ENCODE measurements at places on chromosomes 2 and 18. TPM values are rescaled to one million over a fixed set of nuclear protein-coding genes. Genes with fewer than 3 reads are reported as not detected.
A peak's percentile ranks its signal among the peaks of the same experiment; 100 is the strongest.

GRCh38 chr2:65319072-65319673 lies 91.5 kb downstream of the ACTR2 start:
- no peak for DNase-seq

The ASB18 gene
- total RNA-seq, result not detected

GRCh38 chr2:226208726-226209125 lies 590.9 kb downstream of the IRS1 start:
- no peak for DNase-seq

GRCh38 chr2:100903534-100904258 lies 83.8 kb downstream of the NPAS2 start:
- no peak for DNase-seq

GRCh38 chr18:32255570-32255969 lies 65.7 kb downstream of the MEP1B start:
- no peak for DNase-seq

- DNase-seq, result no peak
Observed at GRCh38 chr2:188414869-188415753, 123.4 kb downstream of the GULP1 start.

DNA sequence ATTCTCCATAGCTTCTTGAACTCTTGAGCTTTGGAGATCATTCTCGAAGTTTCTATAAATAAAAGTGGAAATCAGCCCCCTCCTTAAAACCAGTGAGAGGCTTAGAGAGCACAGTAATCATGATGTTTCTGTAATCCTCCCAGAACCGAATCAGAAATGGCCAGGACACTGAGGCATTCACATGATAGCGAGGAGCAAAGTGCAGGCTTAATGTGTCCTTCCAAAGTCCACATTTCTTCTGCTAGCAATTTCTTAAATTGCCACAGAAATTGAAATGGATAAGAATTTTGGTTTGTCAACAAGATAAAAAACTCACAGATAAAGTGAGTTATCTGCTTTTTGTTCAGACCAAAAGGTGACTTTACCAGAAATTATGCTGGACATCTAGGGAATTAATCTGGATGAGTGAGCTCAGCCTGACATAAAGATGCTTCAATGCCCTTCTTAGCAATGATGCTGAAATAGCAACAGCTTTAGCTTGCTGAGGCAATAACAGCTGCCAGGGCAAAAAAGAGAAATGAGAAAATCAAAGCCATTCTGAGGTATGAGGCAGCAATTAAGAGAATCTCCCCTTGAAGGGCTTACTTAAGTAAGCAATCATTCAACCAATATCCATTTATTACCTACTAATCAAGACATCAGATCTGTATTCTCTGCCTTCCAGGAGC lies 82.4 kb upstream of the PHLPP1 start:
- DNase-seq, result no peak

The HEATR5B gene
- 15.2 TPM for total RNA-seq

The SERPINB4 gene
- not detected for total RNA-seq

The MC2R gene
- not detected for total RNA-seq

The IL18RAP gene
- total RNA-seq, result 7.4 TPM

DNA sequence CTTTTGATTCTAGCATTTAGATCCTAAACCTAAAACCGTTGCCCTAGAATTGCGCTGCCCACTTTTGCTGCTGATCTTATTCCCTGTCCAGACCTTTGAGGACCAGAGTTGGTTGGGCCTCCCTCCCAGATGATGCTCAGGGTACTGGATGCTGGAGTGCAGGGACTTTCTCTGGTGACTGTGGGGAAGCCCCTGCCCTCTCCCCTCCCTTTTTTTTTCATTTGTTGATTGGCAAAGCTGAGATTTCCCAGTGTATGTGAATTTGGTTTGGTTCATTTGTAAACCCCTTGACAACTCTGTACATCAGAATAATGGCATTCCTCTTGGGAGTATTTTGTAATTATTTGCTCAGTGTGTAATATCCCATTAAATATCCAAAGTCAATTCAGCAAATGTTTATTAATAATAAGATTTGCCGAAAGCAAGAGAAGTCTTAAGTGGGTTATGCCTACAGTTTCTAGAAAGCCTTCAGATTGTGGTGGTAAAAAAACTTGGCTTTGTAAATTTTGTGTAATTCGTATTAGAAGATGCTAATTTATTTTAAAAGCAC lies 28.3 kb downstream of the RAB31 start:
- DNase-seq, result no peak

GRCh38 chr2:174573621-174574081 lies 24.0 kb downstream of the WIPF1 start:
- peak; percentile 64 for DNase-seq

GRCh38 chr2:95505222-95505621 lies 20.7 kb upstream of the TRIM43B start:
- no peak for DNase-seq

Data from activated CD4-positive, alpha-beta T cell treated with anti-CD3 and anti-CD28 coated beads for 36 hours (primary cell).